ENCODE measurements at places on chromosomes 6 and 20.

DNA sequence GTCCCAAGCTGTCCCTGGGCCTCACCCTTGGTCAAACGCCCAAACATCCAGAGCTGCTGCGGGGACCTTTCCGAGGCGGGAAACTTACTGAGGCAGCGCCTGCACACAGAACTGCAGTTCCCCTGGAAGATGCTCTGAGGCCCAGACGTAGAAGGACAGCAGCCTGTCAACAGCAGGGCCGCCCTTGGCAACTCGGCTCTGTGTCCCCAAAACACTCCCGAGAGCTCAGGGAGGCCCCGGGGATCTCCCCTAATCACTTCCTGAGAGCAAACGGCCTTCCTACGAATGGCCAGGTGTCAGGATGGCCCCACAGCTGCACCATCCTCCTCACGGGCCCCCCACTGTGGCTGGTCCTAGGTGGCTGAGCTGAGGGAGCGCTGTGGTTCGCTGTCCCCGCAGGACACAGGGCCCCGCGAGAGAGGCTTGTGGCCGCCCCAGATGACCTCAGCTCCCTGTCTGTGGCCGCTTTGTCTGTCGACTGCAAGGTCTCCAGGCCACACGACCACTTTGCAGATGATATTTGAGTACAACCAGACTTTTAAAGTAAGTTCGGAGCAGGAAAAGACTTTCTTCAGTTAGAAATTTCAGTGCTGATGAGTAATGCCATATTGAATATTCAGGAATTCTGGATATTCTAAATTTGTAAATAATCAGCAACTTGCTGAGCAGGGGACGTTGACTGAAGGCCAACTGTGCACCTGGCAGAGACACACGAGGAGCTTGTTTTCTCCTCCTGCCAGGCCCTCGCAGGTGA is 46.0 kb downstream of the DLL1 start:
- no peak for DNase-seq

DNA sequence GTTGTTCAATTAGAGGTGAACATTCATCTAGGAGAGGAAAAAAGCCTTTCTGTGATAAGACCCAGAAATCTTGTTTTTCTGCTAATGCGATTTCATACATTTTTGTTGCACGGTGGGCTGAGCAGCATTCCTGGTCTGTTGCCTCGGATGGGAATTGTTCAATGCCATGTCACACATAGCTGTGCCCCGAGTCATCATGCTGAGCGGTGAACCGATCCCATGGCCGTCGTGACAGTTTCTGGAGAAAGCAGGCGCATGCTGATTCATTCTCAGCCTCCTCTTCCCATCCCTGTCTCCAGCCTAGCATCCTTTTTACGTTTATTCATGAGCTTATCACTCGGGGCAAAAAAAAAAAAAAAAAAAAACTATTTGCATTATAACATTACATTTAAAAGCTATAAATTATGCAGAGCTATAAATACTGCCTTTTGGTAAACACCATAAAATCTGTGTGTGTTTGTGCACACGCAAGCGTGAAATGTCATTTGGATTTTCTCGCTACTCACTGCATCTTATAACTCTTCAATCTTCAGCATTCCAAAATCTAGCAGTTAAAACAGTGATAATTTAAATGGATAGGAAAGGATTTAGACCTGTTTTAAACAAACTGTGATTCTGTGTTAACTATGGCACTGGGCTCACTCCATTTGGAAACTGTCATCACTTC is 58.9 kb upstream of the IFNGR1 start:
- no peak for DNase-seq

- DNase-seq = no peak
Observed at GRCh38 chr6:24403501-24403824, 727 bp downstream of the MRS2 start.

- DNase-seq = no peak
Observed at GRCh38 chr20:36519944-36520343, 21.4 kb upstream of the MYL9 start.

- no peak for DNase-seq
Observed at GRCh38 chr6:1082285-1082935, 229.5 kb upstream of the FOXQ1 start.

- DNase-seq = no peak
Observed at GRCh38 chr6:107083047-107083768, 32.1 kb downstream of the BEND3 start.

- DNase-seq = no peak
Observed at GRCh38 chr20:5548902-5549599, 201.2 kb upstream of the SHLD1 start.

DNA sequence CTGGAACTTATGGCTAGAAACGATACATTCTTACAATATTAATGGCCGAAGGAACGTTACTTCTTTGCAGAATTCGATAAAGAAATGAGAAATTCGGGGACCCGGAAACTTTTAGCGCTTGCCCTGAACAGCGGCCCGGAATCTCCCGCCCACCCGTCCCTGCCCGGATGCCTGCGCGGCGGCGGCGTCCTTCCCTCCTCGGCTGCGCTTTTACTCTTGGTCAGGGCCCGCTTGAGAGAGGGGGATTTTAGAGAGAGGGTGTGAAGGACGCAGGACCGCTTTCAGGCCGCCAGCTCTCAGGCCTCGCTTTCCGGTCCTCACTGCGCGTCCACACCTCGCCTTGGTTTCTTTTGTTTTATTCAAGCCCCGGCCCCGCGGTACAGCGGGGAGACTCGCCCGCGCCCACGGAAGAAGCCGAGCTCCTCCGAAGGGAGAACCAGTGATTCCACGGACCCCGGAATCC is 243.7 kb downstream of the ARID1B start:
- DNase-seq = peak; percentile 64

GRCh38 chr6:29965563-29965872 is 23.2 kb downstream of the HLA-A start:
- no peak for DNase-seq

- no peak for DNase-seq
Observed at GRCh38 chr6:108798670-108799353, 49.4 kb upstream of the ARMC2 start.

DNA sequence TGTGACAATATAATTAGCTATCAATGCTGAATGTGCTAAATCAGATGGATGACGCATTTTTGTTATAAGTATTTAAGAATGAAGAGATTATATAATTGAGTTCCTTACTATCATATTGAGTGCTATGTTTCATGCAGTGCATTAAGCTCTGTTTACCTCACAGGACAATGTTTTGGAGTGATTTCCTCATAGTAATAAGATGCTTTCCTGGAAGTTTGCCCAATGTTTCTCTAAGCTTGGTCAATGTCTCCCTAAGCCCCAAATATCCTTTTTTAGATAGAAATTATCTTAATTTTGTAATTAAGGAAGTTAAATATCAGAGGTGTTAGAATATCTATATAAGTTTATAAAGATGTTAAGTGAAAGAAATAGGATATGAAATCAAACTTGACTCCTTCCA is 489.6 kb downstream of the MMUT start:
- DNase-seq = no peak

DNA sequence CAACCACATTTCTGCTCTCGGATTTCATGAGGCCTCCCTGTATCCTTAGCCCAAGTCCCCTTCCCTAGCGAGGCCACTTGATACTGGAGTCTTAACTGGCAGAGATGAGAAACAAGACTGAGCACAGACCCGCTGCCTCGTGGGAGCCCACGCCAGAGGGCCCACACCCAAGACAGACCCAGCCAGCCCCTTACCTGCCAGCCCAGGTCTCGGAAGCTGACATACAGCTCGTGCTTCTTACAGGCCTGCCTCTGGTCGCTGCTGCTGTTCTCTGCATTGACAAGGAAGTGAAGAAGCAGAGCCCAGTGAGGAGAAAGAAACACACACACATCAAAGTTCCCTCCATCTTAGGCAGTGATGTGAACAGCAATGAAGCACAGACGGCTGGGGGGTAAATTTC is 91.7 kb downstream of the BMP7 start:
- DNase-seq = no peak

DNA sequence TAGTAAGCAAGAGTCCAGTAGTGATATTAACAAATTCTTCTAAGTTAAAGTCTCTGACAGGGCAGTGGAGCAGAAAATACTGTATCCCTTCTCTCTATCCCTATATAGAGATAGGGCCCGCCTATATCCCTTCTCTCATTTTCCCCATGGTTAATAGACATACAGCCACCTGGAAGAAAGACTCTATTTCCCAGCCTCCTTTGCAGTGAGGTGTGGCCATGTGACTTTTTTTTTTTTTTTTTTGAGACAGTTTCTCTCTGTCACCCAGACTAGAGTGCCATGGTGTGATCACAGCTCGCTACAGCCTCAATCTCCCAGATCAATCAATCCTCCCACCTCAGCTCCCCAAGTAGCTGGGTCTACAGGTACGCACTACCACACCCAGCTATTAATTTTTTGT is 16.7 kb upstream of the CDK5RAP1 start:
- DNase-seq = no peak

- peak; percentile 38 for DNase-seq
Observed at GRCh38 chr20:45798935-45799642, 7.3 kb downstream of the DNTTIP1 start.

GRCh38 chr6:163252061-163252591 is 162.4 kb upstream of the QKI start:
- no peak for DNase-seq

- DNase-seq = no peak
Observed at GRCh38 chr6:109999740-110000139, 21.6 kb downstream of the GPR6 start.

DNA sequence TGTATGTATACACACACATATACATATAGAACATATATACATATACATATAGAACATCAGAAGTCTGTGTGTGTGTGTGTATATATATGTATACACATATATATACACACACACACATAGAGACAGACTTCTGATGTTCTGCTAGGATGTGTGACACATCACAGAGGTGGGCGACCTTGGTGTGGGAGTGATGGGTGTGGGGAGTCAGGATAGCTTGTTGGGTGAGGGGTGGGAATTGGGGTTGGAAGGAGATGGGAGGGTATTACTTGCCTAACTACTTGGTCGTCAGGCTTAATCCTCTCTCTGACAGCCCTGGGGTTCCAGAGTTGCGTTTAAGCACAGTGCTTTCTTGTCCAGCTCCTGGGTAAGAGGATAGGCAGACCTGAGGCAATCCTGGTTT is 8.3 kb downstream of the MYO6 start:
- no peak for DNase-seq

- no peak for DNase-seq
Observed at GRCh38 chr20:63194007-63194796, 21.7 kb downstream of the YTHDF1 start.

GRCh38 chr6:11798538-11798937 is 19.9 kb upstream of the ADTRP start:
- no peak for DNase-seq

- DNase-seq = no peak
Observed at GRCh38 chr20:37991157-37991866, 41.9 kb downstream of the TTI1 start.

DNA sequence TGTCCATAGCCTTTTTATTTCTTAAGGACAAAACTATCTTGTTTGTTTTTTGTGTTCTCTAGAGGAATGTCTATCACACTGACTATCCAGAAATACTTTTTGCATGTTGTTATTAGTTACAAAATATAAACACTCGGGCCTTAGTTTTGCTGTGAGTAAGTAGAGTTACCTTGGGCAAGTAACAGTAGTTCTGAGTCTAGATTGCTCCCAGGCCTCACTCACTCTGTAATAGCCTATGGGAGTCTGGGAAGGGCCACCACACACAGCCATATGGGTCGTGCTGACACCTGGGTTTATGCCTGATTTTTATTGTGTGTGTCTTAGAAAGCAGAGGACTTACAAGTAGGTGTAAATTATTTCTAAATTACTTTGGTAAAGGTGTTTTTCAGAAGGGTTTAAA is 185.8 kb downstream of the TMEM242 start:
- no peak for DNase-seq

DNA sequence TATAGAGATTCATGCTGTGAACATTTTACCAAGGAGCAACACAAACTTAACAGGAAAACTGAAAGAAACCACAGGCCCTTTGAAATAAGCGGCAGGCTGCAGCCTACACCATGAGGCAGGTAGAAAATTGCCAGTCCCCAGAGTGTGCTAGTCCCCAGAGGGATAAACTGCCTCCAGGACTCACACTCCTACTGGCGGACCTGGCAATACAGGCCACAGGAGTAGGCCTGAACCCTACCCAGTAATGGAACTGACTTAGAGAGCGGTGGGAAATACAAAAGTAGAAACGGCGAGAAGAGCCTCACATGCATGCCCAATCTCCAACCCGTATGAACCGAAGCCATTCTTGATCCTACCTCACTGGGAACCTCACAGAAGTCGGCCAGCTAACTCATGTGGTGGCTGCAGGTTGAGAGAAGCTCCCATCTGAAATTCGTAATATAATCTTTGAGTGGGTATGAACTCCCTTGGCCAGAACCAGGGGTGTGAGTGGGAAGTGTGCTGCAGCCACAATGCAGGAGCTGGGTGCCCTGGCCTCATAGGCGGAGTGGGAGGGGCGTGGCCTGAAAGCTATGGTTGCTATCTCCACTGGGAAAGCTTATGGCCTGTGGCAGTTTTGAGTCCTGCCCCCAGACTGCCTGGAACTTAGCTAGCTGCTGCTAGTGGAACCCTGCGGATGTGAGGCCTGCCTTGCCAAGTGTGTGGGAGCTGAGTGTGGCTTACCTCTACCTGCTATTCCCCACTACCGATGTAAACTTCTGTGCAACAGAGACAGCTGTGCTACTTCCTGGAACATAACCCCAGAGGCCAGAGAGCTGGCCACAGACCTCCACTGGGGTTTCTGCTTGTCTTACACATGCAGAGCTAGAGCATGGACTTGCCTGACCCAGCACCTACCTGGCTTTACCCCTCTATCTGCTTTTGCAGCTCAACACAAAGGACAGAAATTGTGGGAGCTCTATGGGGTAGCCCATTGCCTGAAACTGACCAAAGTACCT is 146.5 kb upstream of the COL21A1 start:
- no peak for DNase-seq

- no peak for DNase-seq
Observed at GRCh38 chr6:39173270-39173669, 56.0 kb downstream of the KCNK5 start.

- no peak for DNase-seq
Observed at GRCh38 chr6:152170702-152171667, 363.5 kb downstream of the ESR1 start.

GRCh38 chr6:112842330-112842685 is 495.2 kb downstream of the RFPL4B start:
- DNase-seq = no peak

GRCh38 chr6:11900662-11901598 is 111.2 kb upstream of the HIVEP1 start:
- DNase-seq = no peak

DNA sequence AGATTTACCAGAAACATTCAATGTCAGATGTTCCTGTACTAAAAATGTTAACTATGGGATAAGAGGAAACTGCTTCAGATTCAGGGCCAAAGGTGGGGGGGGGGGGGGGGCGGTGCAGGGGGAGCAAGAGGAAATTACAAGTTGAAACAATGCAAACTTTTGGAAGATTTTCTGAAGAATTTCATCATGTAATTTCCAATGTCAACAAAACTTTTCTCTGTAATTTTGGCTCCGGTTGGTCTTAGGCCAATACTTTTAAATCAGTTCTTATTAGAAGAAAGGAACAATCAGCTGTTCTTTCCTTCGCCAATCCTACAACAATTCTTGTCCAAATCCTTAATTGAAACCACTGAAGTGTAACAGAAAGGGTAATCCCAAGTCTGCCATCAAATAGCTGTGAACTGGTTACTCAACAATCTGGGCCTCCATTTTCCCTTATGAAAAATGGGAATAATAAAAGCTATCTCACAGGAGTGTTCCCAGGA is 13.1 kb downstream of the UQCC1 start:
- DNase-seq = no peak

GRCh38 chr20:13995086-13995665 is at the start of gene MACROD2:
Gene MACROD2 (plus strand): TSS chr20:13995516.
- peak; percentile 100 for DNase-seq

Data from SHP77 (cell line).